D341Med (cell line): ENCODE measurements at places on chromosomes 4 and X.

DNA sequence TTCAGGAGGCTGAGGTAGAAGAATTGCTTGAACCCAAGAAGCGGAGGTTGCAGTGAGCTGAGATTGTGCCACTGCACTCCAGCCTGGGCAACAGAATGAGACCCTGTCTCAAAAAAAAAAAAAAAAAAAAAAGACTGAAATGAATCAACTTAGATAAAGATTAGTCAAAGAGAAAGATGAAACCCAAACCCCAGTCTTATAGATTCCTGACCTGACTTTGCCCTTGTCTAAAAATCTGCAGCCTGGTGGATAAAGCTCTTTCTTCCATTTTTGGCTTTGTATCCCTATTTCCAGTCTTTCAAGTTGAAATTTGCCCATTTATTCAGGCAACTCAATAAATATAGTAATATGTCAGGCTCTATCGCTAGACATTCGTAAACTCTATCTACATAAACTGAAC lies 39.3 kb upstream of the SPINK2 start:
- DNase-seq = no peak

GRCh38 chrX:42129022-42129940 lies 205.9 kb upstream of the CASK start:
- DNase-seq = no peak

DNA sequence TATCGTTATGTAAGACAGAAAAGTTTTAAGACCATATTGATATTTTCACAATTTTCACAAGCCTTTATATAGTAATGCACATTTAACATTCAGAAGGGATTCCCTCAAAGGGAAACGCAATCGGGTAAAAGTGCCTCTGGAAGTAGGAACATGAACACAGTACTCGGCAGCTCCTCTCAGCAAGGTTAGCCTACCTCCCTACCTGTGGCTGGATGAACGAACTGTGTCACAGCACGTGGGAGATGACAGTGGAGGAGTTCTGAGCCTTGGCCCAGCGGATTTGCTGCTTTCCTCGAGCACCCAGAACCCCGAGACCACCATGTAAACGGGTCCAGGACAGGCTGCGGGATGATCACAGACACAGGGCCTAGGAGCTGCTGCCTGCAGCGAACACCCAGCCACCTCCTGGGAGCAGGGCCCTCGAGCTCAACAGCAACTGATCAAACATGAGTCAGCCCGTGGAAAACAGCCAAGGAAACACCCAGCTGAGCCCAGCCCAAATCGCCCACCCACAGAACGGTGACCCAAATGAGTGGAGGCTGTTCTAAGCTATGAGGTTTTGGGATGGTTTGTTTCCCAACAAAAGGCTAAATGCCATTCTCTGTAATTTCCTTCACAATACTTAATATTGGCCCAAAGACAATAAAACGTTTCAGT lies 30.4 kb downstream of the FAT1 start:
- no peak for DNase-seq

DNA sequence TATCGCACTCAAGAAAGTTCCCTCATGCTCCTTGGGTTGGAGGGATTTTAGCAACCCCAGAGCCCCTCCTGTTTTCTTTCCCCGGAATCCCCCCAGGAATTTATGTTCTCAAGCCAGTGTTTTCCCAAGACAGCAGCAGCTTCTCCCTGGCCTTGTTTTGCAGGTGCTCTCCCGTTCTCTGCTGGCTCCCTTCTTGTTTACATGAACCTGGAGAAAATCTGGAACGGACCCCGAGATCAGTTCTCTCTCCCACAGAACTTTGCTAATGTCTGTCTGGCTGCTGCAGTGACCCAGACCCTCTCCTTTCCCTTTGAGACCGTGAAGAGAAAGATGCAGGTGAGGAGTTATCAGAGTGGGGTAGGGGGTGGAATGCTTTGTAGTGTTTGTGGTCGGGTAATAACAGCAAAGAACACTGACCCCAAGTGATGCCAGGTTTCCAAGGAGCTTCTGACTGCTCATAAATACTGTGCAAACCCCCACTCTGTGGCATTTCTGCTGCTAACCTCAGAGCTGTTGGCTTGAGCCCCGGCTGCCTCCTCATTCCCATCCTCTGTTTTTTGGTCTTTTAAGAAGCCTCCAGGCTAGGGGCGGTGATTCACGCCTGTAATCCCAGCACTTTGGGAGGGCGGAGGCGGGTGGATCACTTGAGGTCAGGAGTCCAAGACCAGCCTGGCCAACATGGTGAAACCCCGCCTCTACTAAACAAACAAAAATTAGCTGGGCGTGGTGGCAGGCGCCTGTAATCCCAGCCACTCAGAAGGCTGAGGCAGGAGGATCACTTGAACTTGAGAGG lies 11.1 kb downstream of the SLC25A43 start:
- DNase-seq = no peak

GRCh38 chrX:16436348-16437188 lies 213.4 kb upstream of the S100G start:
- peak; percentile 58 for DNase-seq
